ENCODE measurements at places on chromosomes 3 and 15. TPM values are rescaled to one million over a fixed set of nuclear protein-coding genes. Genes with fewer than 3 reads are reported as not detected.

STXBP5L gene
- 0.09 TPM for total RNA-seq

GP5 gene
- total RNA-seq = not detected

MGLL gene
- 37.1 TPM for total RNA-seq

TRIM71 gene
- total RNA-seq = 0.06 TPM

ESYT3 gene
- 0.68 TPM for total RNA-seq

ZNF106 gene
- total RNA-seq = 26.5 TPM

RAD51 gene
- total RNA-seq = 17.9 TPM

CCDC191 gene
- 2.7 TPM for total RNA-seq
